NCI-H524 treated with DMSO at 0.1 percent for 48 hours (cell line): ENCODE measurements at places on chromosomes 16 and 17.

DNA sequence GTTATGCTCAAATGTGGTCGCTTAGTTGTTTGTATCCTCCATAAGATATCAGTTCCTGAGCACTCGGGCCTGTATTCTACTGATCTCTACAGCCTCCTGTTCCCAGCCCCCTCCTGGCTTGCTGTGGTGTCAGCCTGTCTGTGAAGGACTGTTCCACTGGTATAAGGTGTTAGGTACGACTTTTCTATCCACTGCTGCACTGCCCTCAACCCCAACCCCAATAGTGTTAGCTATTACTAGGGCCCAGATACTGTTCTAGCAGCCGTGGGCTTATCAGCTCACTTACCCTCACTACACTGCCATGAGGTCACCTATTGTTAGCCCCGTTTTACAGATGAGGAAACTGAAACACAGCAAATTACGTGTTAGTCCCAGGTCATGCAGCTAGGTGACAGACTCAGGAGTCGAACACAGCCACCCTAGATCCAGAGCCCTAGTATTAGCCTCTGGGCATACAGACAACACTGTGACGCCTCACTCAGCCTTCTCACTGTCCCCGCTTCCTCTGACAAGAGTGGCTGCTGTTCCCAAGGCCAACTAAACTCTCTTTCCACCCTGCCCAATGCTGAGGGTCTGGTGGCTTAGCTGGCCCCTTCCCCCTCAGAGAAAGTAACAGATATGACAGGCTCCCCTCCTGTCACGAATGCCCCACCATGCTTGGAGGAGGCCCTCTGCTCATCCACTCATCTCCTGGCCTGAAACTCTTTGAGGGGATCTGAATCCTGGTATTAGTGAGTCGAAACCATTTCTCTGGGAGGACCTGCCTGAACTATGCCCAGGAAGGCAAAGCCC lies 25.6 kb upstream of the ZNF652 start:
- DNase-seq = no peak

- DNase-seq = no peak
Observed at GRCh38 chr16:72797621-72798020, 250.3 kb downstream of the ZFHX3 start.

DNA sequence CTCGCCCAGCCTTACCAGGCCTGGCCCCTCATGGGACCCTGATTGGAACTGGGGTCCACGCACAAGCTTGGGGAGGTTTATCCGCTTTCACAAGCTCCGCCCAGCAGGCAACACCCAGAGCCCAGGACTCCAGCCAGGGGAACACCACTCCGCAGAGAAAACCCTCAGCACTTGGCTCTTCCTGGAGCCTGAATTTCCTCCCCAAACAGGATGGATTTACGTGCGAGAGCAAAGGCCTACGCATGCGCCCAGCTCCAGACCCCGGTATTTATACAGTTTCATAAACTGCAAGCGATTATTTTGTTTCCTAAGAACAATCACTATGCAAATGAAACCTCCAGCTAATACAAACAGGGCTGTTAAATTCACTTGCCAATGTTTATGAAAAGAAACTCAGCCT lies 22.8 kb downstream of the ZNF423 start:
- no peak for DNase-seq

DNA sequence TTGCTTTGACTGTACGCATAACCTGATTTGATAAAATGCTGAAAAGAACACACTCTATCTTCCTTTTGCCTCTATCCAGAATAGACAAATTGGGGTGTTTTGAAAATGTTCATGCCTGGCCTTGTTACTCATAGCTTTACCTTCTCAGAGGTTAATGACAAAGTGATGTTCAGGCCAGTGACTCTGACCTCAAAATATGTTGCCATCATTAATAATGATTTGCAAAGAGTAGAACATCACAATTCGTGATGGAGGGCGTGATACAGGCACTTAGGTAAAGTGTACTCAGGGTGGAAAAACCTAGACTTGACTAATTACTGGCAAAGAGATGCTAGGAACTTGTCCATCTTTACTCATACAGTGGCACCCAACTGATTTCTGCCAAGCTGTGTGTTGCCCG lies 656.6 kb upstream of the SOX9 start:
- DNase-seq = no peak

DNA sequence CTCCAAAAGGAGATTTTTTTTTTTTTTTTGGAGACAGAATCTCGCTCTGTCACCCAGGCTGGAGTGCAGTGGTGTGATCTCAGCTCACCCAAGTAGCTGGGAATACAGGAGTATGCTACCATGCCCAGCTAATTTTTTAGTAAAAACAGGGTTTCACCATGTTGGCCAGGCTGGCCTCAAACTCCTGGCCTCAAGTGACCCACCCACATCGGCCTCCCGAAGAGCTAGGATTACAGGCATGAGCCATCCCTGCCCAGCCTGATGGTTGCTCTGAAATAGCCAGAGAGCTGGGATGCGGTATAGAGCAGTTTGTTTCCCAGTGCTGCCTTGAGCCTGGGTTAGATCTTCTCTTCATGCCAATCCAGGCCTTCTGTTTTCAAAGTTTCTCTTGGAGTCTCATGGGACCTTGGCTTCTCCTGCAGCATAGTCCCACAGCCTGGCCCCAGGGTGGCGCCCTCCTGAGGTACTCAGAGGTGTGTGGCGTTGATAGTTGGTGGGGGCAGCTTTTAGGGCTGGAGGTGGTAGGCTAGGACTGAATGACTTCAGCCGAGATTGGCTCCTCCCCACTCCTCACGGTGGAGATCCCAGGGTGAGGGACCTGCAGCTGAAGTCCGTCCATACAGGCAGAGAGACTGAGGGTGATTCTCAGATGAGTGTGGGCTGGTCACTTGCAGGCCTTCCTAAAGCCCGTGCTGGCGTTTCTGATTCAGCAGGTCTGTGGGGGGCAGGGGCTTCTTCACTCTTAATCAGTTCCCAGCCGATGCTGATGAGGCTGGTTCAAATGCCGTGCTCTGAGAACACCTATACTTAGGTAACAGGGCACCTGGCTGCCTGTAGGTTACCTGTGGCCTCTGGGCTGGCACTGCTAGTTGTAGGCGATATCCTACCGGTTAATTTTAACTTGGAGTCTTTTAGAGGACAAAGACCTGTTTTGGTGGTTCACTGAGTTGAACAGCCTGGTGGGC lies 52.0 kb downstream of the TNFRSF13B start:
- no peak for DNase-seq

GRCh38 chr17:72696721-72697120 lies 395.8 kb downstream of the SLC39A11 start:
- DNase-seq = no peak
